Thyroid gland (tissue), 4 donors: ENCODE measurements at places on chromosomes 7 and 10. TPM values are rescaled to one million over a fixed set of nuclear protein-coding genes. Genes with fewer than 3 reads are reported as not detected.

DNA sequence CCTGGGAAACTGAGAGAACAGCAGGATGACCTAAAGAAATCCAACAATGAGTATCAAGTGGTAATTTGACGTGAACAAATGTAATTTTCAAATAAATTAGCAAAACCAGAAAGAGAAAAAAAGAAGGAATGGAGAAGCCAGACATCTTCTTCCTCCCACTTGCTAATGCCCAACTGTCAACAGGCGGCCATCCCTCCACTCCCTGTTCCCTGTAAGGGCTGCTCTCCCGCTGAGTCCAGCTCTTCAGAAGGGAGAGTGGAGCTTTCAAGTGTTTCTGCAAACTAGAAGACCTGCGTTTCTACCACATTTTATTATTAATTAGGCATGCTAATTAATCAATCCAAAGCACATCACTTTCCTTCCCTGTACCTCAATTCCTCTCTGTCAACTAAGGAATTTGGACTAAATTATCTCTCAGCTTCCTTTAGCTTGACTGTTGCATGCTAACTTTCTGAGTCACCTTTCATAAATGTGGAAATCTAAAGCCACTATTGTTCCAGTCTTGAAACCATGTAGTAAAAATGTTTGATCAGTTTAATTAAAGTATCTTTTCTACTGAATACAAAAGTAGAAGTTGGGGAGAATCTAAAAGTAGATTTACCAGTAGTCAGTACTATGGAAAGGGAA lies 48.4 kb upstream of the CUL1 start:
- no peaks in the 10 kb centered on the region for H3K27me3 ChIP-seq
- no peak for DNase-seq
- H3K27ac ChIP-seq = no peak overlapping the region
- H3K36me3 ChIP-seq = no peaks in the 10 kb centered on the region

DNA sequence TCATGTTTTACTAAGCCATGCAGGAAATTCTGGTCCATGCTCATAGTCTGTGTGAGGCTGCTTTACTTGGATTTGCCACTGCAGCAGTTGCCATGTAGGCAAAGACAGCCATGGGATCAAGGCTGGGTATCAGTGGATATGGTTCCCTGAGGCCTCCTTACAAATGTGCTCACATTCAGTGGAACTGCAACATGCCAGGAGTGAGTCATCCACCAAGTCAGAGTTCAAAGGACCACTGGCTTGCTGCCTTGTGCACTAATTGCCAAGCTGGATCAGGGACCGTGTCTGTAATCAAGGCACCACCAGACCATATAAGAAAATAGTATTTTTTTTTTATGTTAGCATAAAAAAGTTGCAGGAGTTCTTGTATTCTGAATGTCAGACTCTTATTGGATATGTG lies 101.0 kb downstream of the CDCA7L start:
- no peaks in the 10 kb centered on the region for H3K36me3 ChIP-seq
- no peaks in the 10 kb centered on the region for H3K27me3 ChIP-seq
- DNase-seq = peak; percentile 32

DNA sequence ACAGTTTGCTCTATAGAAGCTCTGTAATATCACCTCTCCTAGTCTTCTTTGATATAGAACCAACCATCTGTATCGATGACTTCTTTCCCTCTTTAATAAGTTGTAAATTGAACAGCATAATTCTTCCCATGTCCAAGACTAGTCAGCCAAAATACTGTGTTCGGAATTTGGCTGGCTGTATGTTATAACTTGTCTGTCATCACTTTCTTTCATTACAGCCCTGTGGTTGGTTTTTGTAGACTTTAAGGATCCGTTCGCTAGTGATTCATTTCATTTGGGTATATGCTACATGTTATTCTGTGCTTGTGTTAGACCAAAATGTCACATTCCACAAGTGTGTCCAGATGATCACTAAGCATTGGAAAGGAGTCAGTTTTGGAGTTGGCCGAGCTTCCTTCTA lies 155.4 kb upstream of the ITGB1 start:
- DNase-seq = no peak
- no peaks in the 10 kb centered on the region for H3K27me3 ChIP-seq
- no peaks in the 10 kb centered on the region for H3K4me1 ChIP-seq
- no peaks in the 10 kb centered on the region for H3K36me3 ChIP-seq
- H3K4me3 ChIP-seq = no peak overlapping the region
- H3K27ac ChIP-seq = no peak overlapping the region

DNA sequence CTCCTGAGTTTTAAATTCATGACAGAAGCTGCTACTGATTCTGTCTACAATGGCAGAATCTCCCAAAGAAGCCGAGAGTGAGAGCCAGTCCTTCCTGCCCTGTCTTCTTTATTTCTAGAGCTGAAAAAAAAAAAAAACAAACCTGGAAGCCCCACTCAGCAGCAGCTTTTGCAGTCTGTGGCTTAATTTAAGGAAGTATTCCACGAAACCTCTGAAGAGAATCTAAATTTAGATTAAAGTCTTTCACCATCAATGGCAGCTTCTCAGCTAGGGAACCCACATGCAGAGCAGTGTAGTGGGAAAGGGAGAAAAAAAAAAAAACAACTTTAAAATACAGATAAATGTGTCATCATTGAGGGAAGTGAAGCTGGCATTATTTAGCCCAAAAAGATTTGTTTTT lies 23.4 kb downstream of the SMURF1 start:
- DNase-seq = no peak
- H3K4me3 ChIP-seq = no peak overlapping the region
- no peaks in the 10 kb centered on the region for H3K36me3 ChIP-seq
- no peaks in the 10 kb centered on the region for H3K27me3 ChIP-seq
- H3K27ac ChIP-seq = no peak overlapping the region

DNA sequence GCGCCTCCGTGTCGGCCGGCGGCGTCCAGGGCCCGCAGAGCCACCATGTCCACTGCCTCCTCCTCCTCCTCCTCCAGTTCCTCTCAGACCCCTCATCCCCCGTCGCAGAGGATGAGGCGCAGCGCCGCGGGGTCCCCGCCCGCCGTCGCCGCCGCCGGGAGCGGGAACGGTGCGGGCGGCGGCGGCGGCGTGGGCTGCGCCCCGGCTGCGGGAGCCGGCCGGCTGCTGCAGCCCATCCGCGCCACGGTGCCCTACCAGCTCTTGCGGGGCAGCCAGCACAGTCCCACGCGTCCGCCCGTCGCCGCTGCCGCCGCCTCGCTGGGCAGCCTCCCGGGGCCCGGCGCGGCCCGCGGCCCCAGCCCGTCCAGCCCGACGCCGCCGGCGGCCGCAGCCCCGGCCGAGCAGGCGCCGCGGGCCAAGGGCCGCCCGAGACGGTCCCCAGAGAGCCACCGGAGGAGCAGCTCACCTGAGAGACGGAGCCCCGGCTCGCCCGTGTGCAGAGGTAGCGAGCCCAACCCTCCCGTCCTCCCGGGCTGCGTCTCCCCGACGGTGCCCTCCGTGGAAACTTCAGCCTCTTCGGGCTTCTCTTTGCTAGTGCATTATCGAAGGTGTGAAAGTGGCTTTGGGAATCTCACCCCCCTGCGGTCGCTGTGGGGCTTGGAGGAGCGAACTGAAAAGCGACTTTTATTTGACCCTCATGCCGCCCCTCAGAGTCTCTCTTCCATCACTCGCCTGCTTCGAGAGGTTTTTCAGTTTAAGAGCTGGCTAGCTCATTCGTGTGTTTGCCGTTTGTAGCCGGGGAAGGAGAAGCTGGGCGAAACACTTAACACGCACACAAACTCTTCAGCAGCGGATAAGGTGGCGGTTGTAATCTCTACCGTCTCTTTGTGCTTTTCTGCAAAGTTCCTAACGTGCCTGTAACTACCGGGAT lies 975 bp downstream of the GLCCI1 start:
- peak overlapping the region; percentile 99 for H3K27ac ChIP-seq
- no peaks in the 10 kb centered on the region for H3K27me3 ChIP-seq
- no peaks in the 10 kb centered on the region for H3K36me3 ChIP-seq
- peak overlapping the region; percentile 72 for H3K4me3 ChIP-seq
- peaks cover 15% of the 10 kb centered on the region for H3K4me1 ChIP-seq

GRCh38 chr10:26251925-26252324 lies 35.4 kb downstream of the GAD2 start:
- no peaks in the 10 kb centered on the region for H3K36me3 ChIP-seq
- no peaks in the 10 kb centered on the region for H3K27me3 ChIP-seq
- DNase-seq = no peak
- H3K4me1 ChIP-seq = no peaks in the 10 kb centered on the region

GRCh38 chr10:49182776-49183175 lies 5.4 kb downstream of the TMEM273 start:
- no peaks in the 10 kb centered on the region for H3K36me3 ChIP-seq
- H3K4me1 ChIP-seq = peaks cover 1% of the 10 kb centered on the region
- H3K4me3 ChIP-seq = no peak overlapping the region
- DNase-seq = no peak

GRCh38 chr7:43697690-43698089 lies 31.6 kb downstream of the COA1 start:
- no peaks in the 10 kb centered on the region for H3K36me3 ChIP-seq
- no peak for DNase-seq
- H3K4me3 ChIP-seq = no peak overlapping the region
- H3K27me3 ChIP-seq = no peaks in the 10 kb centered on the region
- peaks cover 4% of the 10 kb centered on the region for H3K4me1 ChIP-seq

DNA sequence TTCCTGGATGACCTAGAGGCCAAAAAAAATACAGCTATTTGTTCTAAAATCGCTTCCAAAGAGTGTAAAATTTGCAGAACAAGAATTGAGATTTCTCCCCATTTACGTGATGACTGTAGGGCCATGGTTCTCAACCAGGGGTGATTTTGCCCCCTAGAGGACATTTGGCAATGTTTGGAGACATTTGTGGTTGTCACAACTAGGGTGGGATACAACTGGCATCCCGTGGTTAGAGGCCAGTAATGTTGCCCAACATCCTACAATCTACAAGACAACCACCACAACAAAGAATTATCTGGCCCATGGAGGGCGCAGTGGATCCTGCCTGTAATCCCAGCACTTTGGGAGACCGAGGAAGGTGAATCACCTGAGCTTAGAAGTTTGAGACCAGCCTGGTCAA lies 22.8 kb upstream of the MALSU1 start:
- no peak overlapping the region for H3K4me3 ChIP-seq
- H3K36me3 ChIP-seq = no peaks in the 10 kb centered on the region
- DNase-seq = no peak
- no peak overlapping the region for H3K27ac ChIP-seq
- H3K4me1 ChIP-seq = no peaks in the 10 kb centered on the region
- no peaks in the 10 kb centered on the region for H3K27me3 ChIP-seq

- no peaks in the 10 kb centered on the region for H3K4me1 ChIP-seq
- no peak overlapping the region for H3K4me3 ChIP-seq
- no peaks in the 10 kb centered on the region for H3K27me3 ChIP-seq
- no peak overlapping the region for H3K27ac ChIP-seq
- no peak for DNase-seq
- no peaks in the 10 kb centered on the region for H3K36me3 ChIP-seq
Measured at GRCh38 chr10:14180911-14181566, 149.7 kb downstream of the FRMD4A start.

DNA sequence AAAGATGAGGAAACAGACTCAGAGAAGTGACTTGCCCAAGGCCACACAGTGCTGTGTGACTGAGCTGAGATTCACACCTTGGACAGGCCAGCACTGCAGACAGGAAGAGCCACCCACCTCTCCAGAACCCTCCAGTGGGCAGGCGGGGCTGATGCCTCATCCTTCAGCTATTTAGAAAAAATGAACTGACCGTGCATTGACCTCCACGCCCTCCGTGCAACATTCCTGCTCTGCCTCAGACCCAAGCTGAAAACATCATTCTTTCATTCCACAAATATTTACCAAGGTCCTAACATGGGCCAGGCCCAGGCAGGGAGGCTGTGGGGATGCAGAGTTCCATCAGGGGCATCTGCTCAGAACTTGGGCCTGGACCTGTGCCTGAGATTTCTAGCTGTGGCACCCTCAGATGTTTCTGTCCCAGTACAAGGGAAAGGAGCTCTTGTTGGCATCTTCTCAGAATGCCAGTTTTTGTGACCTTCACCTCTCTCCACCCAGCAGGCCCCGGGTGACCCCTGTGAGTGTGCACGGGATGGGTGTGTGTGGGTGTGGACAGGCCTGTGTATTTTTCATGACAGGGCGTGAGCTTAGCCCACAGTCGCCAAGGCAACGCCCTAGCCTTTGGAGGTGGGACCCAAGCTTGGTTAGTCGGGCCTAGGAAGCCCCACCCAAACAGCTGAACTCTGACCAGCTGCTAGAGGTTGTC lies 6.5 kb downstream of the VSIR start:
- no peak overlapping the region for H3K4me3 ChIP-seq
- no peaks in the 10 kb centered on the region for H3K36me3 ChIP-seq
- no peaks in the 10 kb centered on the region for H3K27me3 ChIP-seq

DNA sequence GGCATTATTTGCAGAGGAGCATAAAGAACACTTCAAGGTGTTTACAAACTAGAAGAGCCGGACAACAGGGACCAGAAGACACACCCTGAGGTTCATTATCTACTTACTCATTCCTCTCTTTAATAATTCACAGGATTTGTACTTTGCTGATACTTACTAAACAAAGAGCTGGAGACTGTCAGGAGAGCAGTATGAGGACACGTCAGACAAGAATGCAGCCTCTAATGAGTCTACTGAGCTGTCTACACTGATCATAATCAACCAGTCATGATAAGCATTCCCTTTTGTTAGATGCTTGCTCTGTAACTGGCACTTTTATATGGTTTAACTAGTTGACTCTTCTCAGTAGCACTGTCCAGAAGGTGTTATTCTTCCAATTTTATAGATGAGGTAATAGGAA lies 243.3 kb upstream of the CDC14C start:
- H3K27me3 ChIP-seq = no peaks in the 10 kb centered on the region
- H3K27ac ChIP-seq = no peak overlapping the region
- no peaks in the 10 kb centered on the region for H3K4me1 ChIP-seq

DNA sequence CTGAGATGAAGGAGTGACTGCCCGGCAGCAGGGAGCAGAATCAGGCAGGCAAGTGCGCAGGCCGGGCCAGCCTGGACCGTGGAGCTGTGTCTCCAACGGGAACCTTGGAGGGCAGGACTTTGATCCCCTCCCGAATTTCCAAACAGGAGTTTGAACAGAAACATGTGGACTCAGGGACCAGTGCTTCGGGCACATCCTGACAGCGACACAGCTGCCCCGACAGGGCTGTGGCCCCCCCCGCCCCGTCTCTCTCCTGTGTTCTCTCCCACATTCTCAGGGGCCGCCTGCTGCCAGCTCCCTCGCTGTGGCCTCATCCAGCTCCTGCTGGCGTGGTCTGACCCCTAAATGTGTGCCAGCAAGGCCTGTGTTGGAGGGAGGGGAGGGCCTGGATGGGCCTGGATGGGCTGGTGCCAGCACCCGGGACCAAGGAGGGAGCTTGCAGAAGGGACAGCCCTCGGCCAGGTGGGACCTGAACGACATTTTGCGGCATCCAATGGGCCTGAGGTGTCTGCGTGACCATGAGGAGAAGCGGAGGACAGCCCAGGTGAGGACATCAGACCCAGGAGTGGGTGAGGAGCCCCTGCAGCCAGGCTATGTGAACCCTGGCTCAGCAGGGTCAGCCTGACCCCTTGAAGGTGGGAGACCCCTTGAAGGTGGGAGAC lies 222.9 kb downstream of the DNAJB6 start:
- DNase-seq = no peak
- no peaks in the 10 kb centered on the region for H3K27me3 ChIP-seq
- no peaks in the 10 kb centered on the region for H3K4me1 ChIP-seq
- no peak overlapping the region for H3K4me3 ChIP-seq
- no peaks in the 10 kb centered on the region for H3K36me3 ChIP-seq

ATOH7 gene
- total RNA-seq = not detected

ABCB1 gene
- total RNA-seq = 2.7 TPM

FAM25A gene
- total RNA-seq = not detected

STEAP2 gene
- total RNA-seq = 28.9 TPM

EN2 gene
- total RNA-seq = 0.27 TPM

BHLHA15 gene
- 1.9 TPM for total RNA-seq

ADAM12 gene
- total RNA-seq = 0.20 TPM

DNAJB9 gene
- 91.5 TPM for total RNA-seq
